ENCODE measurements at places on chromosomes 13 and 19.

- no peak overlapping the region for H3K27ac ChIP-seq
- no peaks in the 10 kb centered on the region for H3K27me3 ChIP-seq
- H3K36me3 ChIP-seq = no peaks in the 10 kb centered on the region
- no peaks in the 10 kb centered on the region for H3K4me1 ChIP-seq
- no peak for DNase-seq
These were observed 21.5 kb downstream of the OLFM4 start for GRCh38 chr13:53050151-53050550.

- no peaks in the 10 kb centered on the region for H3K4me1 ChIP-seq
- H3K27ac ChIP-seq = no peak overlapping the region
- H3K27me3 ChIP-seq = no peaks in the 10 kb centered on the region
- no peak overlapping the region for H3K4me3 ChIP-seq
- H3K36me3 ChIP-seq = no peaks in the 10 kb centered on the region
- no peak for DNase-seq
These were observed 1331.7 kb upstream of the MIR17HG start for GRCh38 chr13:90015565-90016507.

- H3K27me3 ChIP-seq = no peaks in the 10 kb centered on the region
- H3K27ac ChIP-seq = peak overlapping the region; percentile 43
These were observed 12.7 kb upstream of the SLC44A2 start for GRCh38 chr19:10612499-10613119.

GRCh38 chr13:65787082-65787481 is 1443.1 kb downstream of the PCDH9 start:
- no peaks in the 10 kb centered on the region for H3K36me3 ChIP-seq
- H3K4me3 ChIP-seq = no peak overlapping the region
- no peak overlapping the region for H3K27ac ChIP-seq
- H3K4me1 ChIP-seq = no peaks in the 10 kb centered on the region
- H3K27me3 ChIP-seq = no peaks in the 10 kb centered on the region

GRCh38 chr13:49071341-49071937 is 95.7 kb downstream of the FNDC3A start:
- no peaks in the 10 kb centered on the region for H3K4me1 ChIP-seq
- peaks cover 13% of the 10 kb centered on the region for H3K36me3 ChIP-seq
- H3K27ac ChIP-seq = no peak overlapping the region

DNA sequence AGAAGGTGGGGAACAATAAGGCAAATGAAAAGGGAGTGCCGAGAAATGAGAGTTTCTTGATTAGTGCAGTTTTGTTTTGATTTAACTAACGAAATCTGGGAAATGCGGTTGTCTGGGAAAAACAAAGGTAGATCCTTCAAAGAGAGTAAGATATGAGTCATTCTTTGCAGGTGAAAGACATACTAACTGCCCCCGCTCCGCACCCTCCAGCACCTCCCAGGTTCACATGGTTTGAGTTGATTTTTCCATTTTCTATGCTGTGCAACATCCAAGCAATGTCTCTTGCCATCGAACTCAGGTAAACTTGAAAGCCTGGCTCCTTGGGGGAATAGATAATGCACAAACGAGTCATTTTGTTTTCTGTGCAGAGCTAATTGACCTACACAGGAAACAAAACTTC is 84.1 kb upstream of the KLF12 start:
- H3K4me3 ChIP-seq = no peak overlapping the region
- DNase-seq = no peak
- no peaks in the 10 kb centered on the region for H3K27me3 ChIP-seq
- no peak overlapping the region for H3K27ac ChIP-seq
- H3K4me1 ChIP-seq = no peaks in the 10 kb centered on the region

DNA sequence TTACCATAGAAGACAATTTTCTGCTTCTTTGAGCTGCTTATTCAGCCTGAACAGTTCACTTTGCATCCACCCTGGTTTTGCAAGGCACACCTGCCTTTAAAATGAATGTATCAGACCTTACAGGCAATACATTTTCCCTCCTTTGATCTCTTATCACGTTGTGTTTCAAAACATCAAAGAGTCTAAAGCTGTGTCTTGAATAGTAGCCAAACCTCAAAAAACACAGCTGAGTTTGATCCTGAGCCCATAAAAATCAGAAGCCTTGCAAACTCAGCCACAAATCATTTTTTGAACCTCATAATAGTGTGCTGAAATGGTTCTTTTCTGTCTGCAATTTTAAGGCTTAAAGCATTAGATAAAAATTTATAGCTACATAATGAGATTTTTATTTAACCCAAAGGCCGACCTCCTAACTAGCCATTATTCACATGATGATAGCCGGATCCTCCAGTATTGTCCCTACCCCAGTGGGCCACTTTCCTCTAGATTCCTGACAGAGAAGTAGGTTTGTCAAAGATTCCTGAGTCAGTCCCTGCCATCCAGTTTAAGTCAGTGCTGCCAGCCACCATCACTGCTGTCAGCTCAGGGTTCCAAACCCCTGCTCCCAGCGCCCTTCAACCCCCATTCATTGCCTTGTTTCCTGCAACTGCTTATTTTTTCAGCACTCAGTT is 71.8 kb downstream of the CAB39L start:
- H3K4me3 ChIP-seq = no peak overlapping the region
- peaks cover 10% of the 10 kb centered on the region for H3K36me3 ChIP-seq

- DNase-seq = no peak
- H3K4me1 ChIP-seq = no peaks in the 10 kb centered on the region
- peaks cover 4% of the 10 kb centered on the region for H3K27me3 ChIP-seq
- no peak overlapping the region for H3K4me3 ChIP-seq
- H3K27ac ChIP-seq = no peak overlapping the region
These were observed 63.3 kb downstream of the CBY2 start for GRCh38 chr13:45765464-45765863.

GRCh38 chr19:19657397-19657783 is 6.1 kb downstream of the ATP13A1 start:
- peaks cover 71% of the 10 kb centered on the region for H3K36me3 ChIP-seq
- DNase-seq = no peak
- no peak overlapping the region for H3K27ac ChIP-seq
- H3K4me1 ChIP-seq = peaks cover 25% of the 10 kb centered on the region
- no peak overlapping the region for H3K4me3 ChIP-seq

DNA sequence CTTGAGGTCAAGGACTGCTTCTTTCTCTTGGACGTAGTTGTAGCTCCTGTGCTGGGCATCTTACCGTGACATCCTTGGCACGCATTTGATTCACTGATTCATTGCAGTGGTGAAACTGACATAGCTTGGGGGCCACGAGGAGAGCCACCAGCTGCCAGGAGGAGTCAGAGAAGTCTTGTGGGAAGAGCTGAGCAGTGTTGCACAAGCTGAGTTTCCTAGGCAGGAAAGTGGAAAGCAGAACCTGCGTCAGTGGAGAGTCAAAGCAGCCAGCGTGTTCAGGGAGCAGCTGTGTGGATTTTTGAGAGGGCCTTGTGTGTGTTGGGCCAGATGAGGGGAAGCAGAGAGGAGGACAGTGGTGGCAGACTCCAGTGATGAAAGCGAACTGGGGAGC is 5.3 kb upstream of the GPR183 start:
- H3K4me3 ChIP-seq = no peak overlapping the region
- peak; percentile 23 for DNase-seq
- peaks cover 51% of the 10 kb centered on the region for H3K4me1 ChIP-seq
- H3K27me3 ChIP-seq = no peaks in the 10 kb centered on the region
- peak overlapping the region; percentile 84 for H3K27ac ChIP-seq
- H3K36me3 ChIP-seq = no peaks in the 10 kb centered on the region

GRCh38 chr13:20016649-20017364 is 58.3 kb downstream of the ZMYM2 start:
- no peak overlapping the region for H3K27ac ChIP-seq
- H3K27me3 ChIP-seq = no peaks in the 10 kb centered on the region
- H3K36me3 ChIP-seq = peaks cover 83% of the 10 kb centered on the region
- no peak overlapping the region for H3K4me3 ChIP-seq

- no peak for DNase-seq
- H3K27me3 ChIP-seq = peaks cover 8% of the 10 kb centered on the region
- no peaks in the 10 kb centered on the region for H3K36me3 ChIP-seq
- H3K4me3 ChIP-seq = no peak overlapping the region
- no peak overlapping the region for H3K27ac ChIP-seq
- H3K4me1 ChIP-seq = no peaks in the 10 kb centered on the region
These were observed 173.0 kb downstream of the OLFM4 start for GRCh38 chr13:53201454-53202225.

- no peak overlapping the region for H3K4me3 ChIP-seq
- DNase-seq = no peak
- H3K4me1 ChIP-seq = no peaks in the 10 kb centered on the region
- H3K27ac ChIP-seq = no peak overlapping the region
These were observed 123.1 kb upstream of the HTR2A start for GRCh38 chr13:47019977-47020376.

- no peaks in the 10 kb centered on the region for H3K36me3 ChIP-seq
- no peaks in the 10 kb centered on the region for H3K27me3 ChIP-seq
- no peak overlapping the region for H3K27ac ChIP-seq
- peaks cover 12% of the 10 kb centered on the region for H3K4me1 ChIP-seq
- H3K4me3 ChIP-seq = no peak overlapping the region
These were observed 22.1 kb upstream of the F7 start for GRCh38 chr13:113083402-113084061.

DNA sequence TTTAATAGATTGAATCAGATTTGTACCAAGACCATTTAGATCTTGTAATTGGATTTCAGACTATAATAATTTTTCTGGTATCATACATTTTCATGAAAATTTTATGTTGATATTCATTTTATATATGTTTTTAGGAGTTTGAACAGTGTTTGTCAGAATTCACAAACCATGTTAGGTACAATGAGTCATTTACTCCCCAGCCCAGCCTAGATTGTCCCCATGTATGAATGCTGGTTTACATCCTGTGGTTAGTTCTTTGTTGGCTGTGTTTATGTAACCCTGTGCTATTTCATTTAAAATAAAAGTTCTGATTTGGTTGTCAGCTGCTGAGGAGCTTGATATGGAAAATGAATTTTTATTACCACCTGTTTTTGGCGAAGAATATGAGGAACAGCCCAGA is 96.7 kb downstream of the GJA3 start:
- H3K4me1 ChIP-seq = no peaks in the 10 kb centered on the region
- no peak for DNase-seq
- no peaks in the 10 kb centered on the region for H3K27me3 ChIP-seq
- H3K4me3 ChIP-seq = no peak overlapping the region

DNA sequence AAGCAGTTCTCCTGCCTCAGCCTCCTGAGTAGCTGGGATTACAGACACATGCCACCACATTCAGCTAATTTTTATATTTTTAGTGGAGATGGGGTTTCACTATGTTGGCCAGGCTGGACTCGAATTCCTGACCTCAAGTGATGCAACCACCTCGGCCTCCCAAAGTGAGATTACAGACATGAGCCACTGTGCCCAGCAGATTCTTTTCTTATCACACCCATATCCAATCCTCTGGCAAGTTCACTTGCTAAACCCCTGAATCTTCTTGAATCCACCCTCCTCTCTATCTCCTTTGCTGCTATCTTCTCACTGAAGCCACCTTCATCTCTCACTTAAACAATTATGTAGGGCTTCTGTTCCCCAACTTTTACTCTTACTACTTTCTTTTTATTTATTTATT is 17.5 kb downstream of the TMEM143 start:
- H3K4me1 ChIP-seq = no peaks in the 10 kb centered on the region
- no peaks in the 10 kb centered on the region for H3K27me3 ChIP-seq
- H3K36me3 ChIP-seq = no peaks in the 10 kb centered on the region
- no peak overlapping the region for H3K27ac ChIP-seq
- no peak overlapping the region for H3K4me3 ChIP-seq

GRCh38 chr19:45234089-45234869 is 10.9 kb downstream of the EXOC3L2 start:
- DNase-seq = no peak
- peaks cover 32% of the 10 kb centered on the region for H3K4me1 ChIP-seq
- H3K36me3 ChIP-seq = no peaks in the 10 kb centered on the region
- no peak overlapping the region for H3K4me3 ChIP-seq

Measured in esophagus squamous epithelium (tissue), 5 donors.